ENCODE measurements at places on chromosomes 3 and 15. TPM values are rescaled to one million over a fixed set of nuclear protein-coding genes. Genes with fewer than 3 reads are reported as not detected.

DNA sequence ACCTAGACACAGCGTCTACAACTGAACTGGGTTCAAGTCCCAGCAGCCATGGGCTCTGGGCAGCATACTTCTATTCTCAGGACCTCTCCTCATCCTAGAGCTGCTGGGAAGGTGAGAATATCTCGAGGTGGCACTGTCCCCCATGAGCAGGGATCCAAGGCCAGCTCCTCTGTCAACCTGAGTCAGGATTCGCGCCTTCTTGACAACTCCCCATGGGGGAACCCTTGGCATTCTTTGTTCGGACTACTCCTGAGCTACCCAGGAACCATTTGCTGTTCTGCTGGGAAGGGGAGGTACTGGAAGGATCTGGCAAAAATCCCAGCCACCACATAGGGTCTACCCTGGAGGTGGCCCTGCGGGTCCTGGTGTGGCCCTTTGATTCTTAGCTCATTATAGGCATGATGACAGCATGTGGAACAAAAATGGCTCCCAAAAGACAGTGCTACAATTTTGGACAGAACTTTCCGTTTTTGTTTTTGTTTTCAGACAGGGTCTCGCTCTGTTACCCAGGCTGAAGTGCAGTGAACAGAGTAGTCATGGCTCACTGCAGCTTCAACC is 22.3 kb downstream of the PLXNB1 start:
- DNase-seq, result no peak

GRCh38 chr3:116002235-116002634 is 378.9 kb downstream of the GAP43 start:
- DNase-seq, result no peak

DNA sequence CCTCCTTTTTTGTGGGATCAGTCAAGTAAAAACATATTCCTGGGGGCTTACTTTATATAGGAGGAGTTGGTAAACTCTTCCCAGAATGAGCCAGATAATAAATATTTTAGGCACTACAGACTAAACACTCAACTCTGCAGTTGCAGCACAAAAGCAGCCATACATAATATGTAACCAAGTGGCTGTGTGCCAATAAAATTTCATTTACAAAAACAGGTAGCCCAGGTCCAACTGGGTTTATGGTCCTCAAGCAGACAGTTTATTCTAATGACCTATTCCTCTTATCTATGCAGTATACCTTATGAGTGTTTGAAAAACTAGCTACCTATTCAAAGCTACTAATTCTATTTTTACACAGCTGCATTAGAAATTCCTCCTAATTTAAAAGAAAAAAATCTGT is 61.8 kb downstream of the FAIM start:
- no peak for DNase-seq

DNA sequence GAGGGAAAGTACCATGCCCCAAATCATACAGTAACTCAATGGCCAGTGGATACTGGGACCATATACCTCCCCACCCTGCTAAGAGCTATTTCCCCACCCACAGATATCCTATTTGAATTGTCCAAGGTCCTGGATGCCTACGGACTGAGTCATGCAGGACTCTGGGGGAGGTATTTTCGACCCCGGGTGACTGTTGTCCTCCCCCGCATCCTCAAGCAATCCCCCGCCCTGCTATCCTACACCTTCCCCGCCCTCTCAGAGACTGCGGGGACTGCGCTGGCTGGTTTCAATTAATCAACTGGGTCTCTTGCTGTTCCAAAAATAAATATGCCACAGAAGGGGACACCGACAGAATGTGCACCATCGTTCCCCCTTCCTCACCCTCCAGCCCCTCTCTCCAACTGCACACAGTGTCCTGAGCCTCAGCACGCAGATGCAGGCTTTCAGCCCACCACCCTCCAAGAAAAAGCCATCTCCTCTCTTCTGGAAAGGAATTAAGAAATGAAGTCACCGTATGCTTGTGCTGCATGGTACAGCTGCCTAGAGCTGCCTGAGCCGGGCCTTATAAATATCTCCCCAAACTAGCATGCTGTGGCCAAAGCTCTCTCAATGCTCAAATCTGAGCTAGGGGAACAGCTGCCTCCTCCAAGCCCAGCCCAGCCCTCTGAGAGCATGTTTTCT is 8.1 kb downstream of the CAV3 start:
- DNase-seq, result peak; percentile 95

- DNase-seq, result no peak
These were observed 150.1 kb downstream of the PLD1 start for GRCh38 chr3:171660188-171660587.

DNA sequence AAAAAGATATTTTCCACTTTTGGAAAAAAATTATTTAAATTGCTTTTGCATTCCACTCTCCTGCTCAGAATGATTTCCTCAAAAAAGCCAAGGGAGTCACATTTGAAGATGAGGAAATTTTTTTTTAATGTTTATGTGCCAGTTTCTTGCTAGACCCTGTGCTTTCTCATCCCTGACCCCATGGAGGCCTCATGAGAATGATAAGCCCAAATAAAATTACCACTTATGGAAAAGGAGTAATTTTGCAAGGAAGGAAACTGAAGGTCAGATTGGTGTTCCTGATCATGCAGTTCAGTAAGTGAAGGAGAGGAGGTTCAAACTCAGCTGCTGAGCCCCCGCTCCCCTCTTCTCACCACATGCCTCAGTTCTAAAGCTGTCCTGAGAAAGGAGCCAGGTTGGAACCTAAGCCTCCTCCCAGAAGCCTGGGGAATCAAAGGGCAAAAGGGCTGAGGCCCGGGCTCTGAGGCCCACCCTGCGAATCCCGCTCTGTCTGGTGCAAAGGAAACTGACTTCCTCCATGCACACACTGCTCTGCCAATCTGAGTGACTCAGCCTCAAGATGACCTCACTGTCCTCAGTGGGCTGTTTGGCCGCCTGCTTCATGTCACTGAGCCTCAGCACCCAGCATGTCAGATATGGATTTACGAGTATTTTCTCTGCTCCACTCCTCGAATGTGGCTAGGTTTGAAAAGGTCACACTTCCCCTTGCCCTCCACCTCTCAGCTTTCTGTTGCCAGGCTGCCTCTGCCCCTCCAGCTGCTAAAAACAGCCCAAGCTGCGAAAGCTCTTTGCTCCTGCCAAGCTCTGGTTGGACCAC is 56.9 kb upstream of the FLNB start:
- peak; percentile 92 for DNase-seq

DNA sequence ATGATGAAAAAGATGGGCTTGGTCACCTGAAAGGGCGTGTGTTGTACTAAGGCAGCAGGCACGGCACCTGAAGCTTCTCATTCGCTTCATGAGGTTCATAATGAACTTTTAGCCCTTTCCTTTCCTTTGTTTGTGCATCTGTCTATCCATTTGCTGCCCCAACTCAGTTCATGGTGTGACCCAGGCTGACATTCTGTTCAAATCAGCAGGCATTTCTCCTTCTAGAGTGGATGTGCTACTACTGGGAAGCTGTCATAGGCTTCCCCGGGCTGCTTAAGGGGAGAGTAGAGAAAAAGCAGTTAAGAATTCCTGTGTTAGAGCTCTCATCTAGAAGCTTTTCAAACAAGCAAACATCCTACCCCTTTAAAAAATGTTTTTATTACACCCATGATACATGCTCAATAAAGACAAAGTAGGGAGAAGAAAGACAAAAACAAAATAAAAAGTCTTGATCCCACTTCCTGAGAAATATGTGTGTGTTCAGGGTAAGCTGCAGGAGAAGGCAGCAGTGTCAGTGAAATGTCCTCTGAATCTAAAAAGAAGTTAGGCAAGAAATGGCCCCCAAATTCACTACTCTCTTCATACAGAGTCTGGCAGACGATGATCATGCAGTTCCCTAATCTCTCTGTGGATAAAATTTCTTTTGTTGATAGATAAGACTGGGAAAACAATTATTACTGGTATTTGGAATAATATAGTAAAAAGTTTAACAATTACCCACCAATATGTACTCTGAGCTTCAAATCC is 136.9 kb upstream of the PFN2 start:
- no peak for DNase-seq

- DNase-seq, result peak; percentile 24
These were observed 13.9 kb upstream of the PODXL2 start for GRCh38 chr3:127614928-127615589.

Gene TMEM158
- total RNA-seq, result 160 TPM

Gene SST
- not detected for total RNA-seq

Data from RPMI7951 (cell line).